SHP77 treated with DMSO at 0.1 percent for 48 hours (cell line): ENCODE measurements at places on chromosomes 5 and 9.

GRCh38 chr5:88713818-88714217, 169.2 kb downstream of the MEF2C start:
- DNase-seq = no peak

DNA sequence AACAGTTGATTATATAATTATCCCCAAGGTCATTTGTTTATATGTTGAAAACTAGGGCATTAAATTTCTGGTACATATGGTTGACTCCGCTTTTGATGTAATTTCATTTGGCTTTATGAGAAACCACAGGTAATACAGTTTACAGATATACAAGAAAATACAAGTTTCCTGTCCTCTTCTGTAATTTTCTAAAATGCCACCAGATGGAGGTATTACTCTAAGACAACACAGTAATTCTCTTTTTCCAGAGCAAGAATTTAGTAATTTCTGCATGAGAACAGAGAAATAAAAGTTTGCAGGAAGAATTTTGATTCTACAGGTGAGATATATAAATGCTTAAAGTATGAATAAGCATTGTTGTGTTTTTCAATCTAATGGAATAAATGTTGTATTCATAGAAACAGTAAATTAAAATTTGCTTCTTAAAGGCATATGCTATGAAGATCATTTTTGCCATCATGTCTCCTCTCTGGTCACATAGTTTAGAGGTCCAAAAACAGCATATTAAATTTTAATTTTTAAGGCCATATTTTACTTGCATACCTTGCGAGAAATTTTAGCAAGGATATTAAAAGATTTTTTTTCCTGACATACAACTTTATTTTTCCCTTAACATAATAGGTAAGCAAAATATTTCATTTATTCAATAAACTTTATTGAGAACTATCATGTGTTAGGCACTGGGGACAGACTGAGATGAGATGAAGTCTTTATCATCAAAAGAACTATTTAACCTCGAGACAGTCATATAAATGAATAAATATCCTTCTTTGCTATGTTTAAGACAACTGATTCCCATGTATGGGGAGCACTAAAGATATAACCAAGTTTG, 22.7 kb downstream of the CHD1 start:
- no peak for DNase-seq

DNA sequence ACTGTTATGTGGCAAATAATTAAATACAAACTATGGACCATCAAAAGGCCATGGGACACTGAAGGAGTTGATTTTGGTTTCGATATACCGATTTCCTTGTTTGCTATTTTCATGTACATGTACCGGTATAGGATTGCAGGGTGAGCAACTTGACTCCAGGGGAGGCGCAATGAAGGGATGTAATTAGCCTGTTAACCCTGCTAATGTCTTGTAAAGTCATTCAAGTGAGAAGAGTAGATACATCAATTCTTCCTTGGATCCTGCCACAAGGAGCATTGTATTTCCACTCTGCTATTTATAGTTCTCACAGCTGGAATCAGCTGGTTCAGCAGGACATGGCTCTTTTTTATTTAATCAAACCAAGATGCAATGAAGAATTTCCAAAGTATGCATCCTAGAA, 102.0 kb downstream of the STK32A start:
- DNase-seq = no peak

DNA sequence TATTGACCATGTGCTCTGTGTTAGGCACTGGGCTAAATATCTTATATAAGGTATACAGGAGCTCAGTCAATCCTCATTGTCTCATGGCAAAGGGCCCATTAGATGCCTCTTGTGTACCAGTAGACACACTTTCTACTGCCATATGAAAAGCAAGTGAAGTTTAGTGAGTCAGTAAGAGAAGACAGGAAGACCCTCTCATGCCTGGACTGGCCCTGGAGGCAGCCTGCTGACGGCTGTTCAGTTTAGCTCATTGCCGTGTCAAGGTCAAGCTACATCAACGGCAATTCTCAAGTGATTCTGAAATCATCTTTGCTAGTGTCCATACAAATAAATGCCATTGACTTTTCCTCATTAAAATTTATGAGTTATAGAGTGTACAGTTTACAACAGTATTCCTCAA, 237.9 kb downstream of the IRX1 start:
- no peak for DNase-seq

DNA sequence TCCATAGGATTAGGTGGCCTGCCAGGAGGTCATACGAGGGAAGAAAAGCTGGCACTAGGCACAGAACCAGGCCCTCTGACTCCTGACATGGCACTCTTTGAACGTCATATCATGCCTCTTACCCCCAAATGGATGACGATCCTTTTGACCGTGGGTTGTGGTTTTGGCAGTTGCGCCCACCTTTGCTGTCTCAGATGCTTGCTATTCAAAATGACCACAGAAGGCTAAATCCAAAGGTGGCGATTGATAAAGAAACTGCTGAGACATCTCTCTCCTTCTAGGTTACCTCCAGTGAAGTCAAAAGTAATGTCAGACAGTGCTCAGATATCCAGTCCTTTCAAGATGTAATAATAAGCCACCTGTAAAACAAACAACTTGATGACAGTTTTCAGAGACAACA, 385.0 kb downstream of the EFNA5 start:
- DNase-seq = no peak

- DNase-seq = no peak
Observed at GRCh38 chr9:101433229-101433628, 2.3 kb downstream of the ALDOB start.

- DNase-seq = no peak
Observed at GRCh38 chr5:111063709-111064322, 7.7 kb upstream of the TSLP start.

DNA sequence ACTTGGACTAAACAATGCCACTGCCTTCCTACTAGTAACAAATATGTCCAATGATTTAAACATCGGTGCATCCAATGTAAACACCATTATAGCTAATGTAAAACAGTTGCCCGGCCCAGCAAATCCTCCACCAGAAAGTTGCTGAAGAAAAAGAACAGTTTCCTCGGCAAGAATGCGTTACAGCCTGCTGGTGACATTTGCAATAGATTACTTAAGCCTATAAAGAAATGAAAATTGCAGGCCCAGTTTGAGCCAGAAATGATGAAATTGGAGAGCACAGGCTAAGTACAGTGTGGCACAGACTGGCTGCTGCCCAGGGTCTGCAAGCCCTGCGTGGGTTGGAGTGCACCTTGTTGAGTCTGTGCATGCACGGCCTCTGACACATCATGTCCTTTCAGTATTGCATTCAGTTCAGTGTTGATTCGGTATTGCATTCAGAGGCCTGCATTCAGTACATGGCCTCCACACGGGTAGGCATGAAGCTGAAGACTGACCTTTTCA, 406.0 kb upstream of the KLF4 start:
- DNase-seq = no peak
